ENCODE measurements at places on chromosomes 12 and 14.

DNA sequence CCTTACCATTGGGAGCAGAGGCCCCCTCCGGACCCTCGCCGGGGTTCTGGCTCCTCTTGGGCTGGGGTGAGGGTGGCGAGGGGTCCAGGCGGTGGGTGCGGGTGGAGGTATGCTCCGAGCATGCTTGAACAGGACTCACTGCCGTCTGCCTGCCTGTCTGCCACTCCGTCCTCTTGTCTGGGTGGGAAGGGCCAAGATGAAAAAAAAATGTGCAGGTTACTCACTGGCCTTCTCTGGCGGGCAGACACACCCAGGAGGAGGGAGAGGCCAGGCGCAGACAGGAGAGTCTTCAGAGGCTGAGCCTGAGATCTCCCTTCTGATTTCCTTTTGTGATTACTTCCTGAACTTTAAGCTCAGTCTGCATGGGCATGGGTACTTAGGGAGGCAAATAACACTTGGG, 76.1 kb downstream of the STON2 start:
- peak; percentile 94 for DNase-seq

- DNase-seq, result peak; percentile 86
Observed at GRCh38 chr14:54211551-54212308, 185.1 kb upstream of the CDKN3 start.

GRCh38 chr12:109291117-109291516, 18.0 kb downstream of the FOXN4 start:
- no peak for DNase-seq

GRCh38 chr12:29738365-29738764, 45.4 kb downstream of the TMTC1 start:
- DNase-seq, result no peak

- no peak for DNase-seq
Observed at GRCh38 chr12:132514216-132514820, 24.4 kb downstream of the FBRSL1 start.

DNA sequence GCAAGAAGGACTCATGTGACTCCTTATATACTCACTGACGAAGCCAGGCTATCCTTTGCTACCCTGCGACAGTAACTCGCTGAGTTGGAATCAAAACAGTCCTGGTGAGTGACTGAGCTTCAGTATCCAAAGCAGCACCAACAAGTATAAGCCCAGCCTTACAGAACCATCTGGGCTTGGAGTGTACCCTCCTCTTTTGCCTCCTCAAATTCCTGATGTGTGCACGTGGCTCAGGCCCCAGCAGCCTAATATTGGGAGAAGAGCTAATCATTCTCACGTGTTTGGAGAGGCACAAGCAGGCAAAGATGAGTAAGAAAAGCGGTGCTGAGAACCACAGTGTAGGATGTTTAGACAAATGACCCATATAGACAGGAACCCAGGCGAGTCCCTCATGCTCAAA, 34.4 kb downstream of the PPTC7 start:
- DNase-seq, result no peak

DNA sequence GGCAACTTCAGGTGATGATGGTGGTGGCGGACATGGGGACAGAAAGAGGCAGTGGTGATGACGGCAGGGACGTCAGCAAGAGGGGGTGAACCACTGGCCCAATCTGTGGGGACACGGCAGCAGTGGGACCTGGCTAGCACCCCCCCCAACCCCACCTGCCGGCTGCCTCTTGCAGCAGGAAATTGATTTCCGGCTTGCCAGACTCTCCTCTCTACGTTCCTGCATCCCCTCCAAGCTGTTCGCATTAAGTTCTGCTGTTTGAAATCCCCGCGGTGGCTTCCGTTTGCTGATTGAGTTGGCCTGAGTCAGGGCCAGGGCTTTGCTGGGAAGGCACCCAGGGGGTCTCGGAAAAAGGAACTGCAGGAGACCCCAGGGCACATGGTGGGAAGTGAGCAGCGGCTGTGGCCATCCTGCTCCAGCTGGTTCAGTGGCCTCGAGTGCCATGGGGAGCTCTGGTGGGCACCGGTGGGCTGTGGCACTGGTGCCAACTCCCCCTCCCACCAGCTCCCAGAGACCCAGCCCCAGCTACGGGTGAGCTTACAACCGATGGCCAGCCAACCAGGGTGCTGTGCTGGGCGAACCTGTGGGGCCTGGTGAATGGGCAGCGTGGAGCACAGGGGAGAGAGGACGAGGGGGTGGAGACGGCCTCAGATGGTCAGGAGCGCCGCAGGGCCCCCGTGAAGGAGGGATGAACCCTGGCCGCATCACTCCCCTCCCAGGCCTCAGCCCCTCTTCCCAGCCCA, 14.6 kb upstream of the NUDT14 start:
- DNase-seq, result peak; percentile 48

GRCh38 chr14:79111987-79112501, 941.9 kb downstream of the NRXN3 start:
- no peak for DNase-seq

Measured in mesendoderm (in vitro differentiated cells).